CD4-positive, alpha-beta memory T cell (primary cell): ENCODE measurements at places on chromosomes 7 and 10.

GRCh38 chr10:96919785-96920430 is 87.8 kb downstream of the LCOR start:
- no peak for DNase-seq

GRCh38 chr7:49775065-49775948 is 1.9 kb downstream of the VWC2 start:
- no peak for DNase-seq

- DNase-seq: no peak
Measured at GRCh38 chr7:91348711-91349110, 84.5 kb downstream of the FZD1 start.

DNA sequence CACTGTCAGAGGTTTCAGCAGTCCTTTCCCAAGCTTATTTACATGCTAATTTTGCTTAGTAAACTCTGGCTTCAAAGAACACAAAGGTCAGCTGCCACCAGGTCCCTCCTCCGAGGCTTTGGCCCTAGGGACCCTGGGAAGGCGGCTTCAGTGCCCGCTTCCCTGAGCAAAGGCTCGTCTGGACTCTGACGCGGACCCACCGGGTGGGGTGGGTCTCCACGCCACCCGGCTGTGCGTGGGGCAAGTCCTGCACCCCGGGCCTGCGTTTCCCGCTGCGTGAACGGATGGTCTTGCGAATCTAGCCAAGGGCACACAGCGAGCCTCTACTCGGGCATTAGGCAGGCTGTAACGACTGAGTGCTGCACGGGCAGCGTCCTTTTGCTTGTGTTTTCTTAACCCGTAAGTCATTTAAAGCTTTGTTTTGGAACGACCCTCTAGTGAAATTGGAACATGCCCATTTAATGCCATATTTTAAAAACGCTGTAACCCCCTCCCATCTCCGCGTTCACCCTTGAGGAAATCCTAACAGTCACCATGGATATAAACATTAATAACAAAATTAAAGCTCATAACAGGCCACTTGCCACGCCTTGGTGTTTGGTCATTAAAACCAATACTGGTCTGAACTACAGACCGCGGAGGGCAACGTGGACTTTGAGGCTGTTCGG is 828 bp downstream of the BNIP3 start:
- DNase-seq: no peak

- no peak for DNase-seq
Measured at GRCh38 chr7:64863969-64864368, 39.1 kb upstream of the ZNF273 start.

- no peak for DNase-seq
Measured at GRCh38 chr7:91326516-91327199, 62.4 kb downstream of the FZD1 start.

DNA sequence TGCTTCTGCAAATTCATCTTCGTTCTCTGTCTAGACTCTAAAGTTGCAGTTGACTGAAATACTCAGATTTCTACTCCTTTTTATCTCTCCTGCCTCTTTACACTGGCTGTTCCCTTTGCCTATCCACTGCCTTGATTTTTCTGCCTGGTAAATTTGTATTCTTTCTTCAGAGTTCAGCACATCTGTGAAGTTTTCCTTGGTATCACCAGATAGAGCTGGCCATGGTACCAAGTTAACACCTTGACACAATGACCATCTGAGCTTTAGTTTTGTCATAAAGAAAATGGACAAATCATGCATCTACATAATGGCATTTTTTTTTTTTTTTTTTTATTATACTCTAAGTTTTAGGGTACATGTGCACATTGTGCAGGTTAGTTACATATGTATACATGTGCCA is 143.0 kb downstream of the PPP1R3A start:
- no peak for DNase-seq

- no peak for DNase-seq
Measured at GRCh38 chr10:122182308-122182707, 88.8 kb upstream of the BTBD16 start.

GRCh38 chr10:47406870-47407691 is 23.0 kb upstream of the ZNF488 start:
- DNase-seq: no peak

- no peak for DNase-seq
Measured at GRCh38 chr10:63228237-63228636, 95.1 kb downstream of the NRBF2 start.

DNA sequence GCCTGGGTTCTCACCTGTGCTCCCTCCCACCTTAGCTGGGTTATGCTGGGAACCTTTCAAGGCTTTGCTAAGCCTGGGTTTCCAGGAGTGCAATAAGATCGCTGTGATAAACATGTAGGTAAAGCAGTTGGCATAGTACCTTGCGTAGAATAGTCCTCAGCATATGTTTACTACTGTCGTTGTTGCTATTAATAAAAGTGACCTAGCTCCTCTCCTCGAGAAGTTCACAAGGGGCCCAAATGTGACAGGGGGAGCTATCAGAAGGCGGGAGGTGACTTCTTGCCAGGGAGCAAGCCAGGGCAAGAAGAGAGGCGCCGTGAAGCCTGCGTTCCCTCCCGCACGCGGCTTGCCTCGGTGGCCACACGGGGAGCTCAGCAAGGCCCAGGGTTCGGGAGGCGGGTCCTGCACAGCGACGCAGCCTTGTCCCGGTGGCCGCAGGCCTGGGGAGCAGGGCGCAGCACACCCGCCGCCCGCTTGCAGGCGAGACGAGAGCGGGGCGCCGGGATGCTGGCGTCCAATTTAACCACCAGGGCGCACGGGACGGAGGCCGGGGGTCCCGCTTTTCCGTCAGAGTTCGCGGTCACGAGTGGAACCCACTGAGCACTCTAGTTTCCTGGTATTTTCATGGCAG is 106.2 kb downstream of the SNX10 start:
- no peak for DNase-seq

GRCh38 chr7:99379043-99379577 is 4.6 kb downstream of the ARPC1B start:
- peak; percentile 58 for DNase-seq

- no peak for DNase-seq
Measured at GRCh38 chr7:37832194-37832593, 16.2 kb upstream of the NME8 start.

GRCh38 chr7:73988197-73988596 is 39.8 kb upstream of the ELN start:
- no peak for DNase-seq
